ENCODE measurements at places on chromosomes 2 and 18.

GRCh38 chr2:211957799-211958198 is 580.8 kb downstream of the ERBB4 start:
- DNase-seq, result no peak

GRCh38 chr2:51662187-51662586 is 630.3 kb upstream of the NRXN1 start:
- no peak for DNase-seq

GRCh38 chr2:102126169-102126568 is 16.4 kb upstream of the IL1R1 start:
- DNase-seq, result no peak

- DNase-seq, result no peak
Measured at GRCh38 chr2:236965021-236965840, 120.5 kb upstream of the COPS8 start.

- no peak for DNase-seq
Measured at GRCh38 chr2:96102596-96103186, 13.7 kb downstream of the ADRA2B start.

GRCh38 chr2:206267567-206267966 is 6.9 kb upstream of the ZDBF2 start:
- no peak for DNase-seq

GRCh38 chr2:201260302-201260800 is at the start of gene CASP8:
Gene CASP8, plus strand, starts transcription at chr2:201260536. Its CDS starts 5,951 bp downstream, at chr2:201266487.
- DNase-seq, result peak; percentile 50
